ENCODE measurements at places on chromosomes 12 and 14.

DNA sequence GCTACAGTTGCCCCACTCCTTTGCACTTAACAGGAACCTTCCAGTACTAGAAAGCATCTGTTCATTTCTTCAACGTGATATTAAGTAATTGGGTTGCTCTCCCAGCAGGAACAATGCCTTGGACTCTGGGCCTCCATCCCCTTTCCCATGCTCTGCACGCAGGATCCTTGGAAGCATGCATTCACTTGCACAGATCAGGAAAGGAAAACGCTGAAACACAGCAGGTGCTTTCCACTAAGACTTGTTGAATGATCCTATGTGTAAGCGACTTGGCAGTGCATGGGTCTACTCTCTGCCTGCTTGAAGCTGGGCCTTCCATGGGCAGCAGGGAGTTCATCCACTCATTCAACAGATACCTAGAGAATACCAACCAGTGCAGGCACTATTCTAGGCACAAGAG, 2.3 kb downstream of the LTBP2 start:
- no peak for DNase-seq

- no peak for DNase-seq
These were observed 175.8 kb downstream of the ETV6 start for GRCh38 chr12:11825278-11825677.

DNA sequence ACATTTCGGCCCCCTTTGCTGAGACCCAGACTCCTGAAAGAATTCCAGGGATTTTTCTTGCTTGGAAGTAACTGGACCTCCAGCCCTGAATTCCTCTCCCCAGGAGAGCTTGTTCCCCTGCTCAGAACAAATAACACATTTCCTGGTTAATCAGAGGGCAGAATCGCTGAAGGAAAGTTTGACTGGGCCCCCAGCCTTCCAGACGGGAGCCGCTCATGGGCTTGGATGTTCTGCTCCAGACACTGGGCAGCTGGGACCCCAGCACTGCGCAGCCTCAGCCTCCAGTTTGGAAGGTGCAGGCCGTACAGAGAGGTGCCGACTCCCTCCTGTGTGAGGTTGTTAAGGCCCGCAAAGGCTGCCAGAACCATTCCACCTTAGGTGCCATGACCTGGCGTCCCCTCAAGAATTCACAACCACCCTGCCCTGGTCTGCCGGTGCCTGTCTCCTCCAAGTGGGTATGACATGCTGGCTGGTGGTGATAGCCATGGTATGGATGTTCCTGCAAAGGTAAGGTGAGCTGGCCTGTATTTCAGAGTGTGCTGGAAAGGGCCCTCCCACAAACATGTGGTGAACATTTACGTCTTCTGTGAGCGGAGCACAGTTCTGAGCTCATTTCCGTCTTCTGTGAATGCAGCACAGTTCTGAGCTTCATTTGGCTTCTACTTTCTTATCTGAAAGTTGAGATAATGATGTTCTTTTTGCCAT, 5.1 kb upstream of the LTBP2 start:
- no peak for DNase-seq

DNA sequence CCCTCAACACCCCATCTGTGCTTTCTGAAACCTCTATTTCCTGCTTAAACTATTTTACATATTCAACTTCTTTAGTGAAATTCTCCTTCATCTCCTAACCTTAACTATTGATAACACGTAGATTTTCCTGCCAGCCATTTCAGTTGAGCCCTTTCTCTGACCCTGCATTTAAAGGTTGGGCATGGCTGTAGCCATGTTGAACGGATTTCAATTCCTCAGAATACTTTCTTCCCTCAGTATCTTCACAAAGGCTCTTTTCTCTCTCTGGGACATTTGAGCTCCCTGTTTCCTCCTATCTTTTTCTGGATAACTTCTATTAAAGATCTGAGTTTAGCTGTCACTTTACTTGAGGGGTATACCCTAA, 1.2 kb downstream of the PPHLN1 start:
- no peak for DNase-seq

DNA sequence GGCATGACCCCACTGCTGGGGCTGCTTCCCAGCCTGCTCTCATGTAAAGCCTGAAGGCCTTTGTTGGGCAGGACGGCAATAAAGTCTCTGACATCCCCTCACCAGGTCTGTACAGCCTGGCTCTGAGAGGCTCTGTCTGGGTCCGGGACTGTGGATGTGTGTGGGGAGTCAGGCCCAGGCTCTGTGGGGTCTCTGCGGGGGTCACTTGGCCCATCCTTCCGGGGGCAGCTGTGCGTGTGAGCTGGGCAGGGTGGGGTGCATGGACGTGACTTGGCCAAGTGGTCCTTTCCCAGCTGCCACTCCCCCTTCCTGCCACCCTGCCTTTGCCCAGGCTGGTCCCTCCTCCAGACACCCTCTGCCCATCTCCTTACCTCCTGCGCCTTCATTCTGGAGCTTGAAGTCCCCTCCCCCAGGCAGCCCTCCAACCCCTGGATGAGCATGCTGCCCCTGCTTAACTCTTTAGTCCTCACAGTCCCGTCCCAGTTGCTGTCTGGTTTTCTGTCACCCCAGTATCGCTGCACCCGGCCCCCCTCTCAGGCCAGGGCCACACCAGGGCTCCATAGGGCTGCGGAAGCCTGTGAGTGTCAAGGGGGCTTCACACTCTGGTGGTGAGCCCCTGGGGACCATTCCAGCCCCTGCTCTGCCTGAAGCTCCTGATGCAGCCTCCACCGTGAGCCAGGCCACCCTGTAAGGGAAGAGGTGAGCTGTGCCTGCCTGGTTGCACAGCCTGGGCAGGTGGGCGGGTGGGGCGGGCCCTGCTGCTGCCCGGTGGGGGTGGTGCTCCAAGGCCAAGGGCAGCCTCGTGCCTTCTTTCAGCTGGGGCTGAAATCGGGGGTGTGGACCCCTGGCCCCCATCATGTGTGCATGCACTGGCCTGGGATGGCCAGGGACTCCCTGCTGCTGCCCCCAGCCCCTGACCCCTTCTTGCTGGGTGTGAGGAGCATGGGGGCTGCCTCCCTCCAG, 25.5 kb upstream of the KIF26A start:
- DNase-seq: no peak

DNA sequence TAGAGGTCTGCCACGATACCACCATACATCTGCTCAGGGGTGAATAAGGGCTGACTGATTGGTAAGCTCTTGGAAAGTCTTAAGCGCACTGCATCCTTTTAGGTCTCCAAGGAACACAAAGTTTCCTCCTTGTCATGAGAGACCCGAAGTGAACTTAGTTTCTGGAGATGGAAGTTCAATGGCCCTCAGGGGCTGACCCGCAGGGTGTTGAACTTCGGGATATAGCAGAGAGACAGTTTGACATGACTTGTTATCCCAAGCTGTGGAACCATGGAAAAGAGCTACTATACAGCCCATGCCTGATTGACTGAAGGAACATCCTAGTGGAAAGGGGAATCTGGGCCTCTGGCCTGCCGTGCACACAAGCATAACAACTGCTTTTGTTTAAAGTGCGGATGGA, 26.9 kb upstream of the CPNE8 start:
- no peak for DNase-seq

DNA sequence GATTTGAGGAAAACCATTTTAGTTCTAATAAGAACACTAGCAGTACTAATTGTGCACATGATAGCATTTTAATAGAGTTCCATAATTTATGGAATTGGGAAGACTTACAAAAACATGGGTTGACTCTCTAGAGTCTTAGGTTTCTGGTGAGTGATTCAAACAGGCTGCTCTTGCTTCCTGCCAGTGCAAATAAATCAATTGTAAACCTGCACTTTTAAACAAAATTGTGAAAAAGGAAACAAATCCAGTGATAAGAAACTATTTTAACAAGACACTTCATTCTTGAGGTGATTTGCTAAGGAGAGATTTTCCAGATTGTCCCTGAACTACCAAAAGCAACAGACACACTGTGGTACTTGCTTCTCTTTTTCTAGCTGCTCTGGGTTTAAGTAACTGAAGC, 112.2 kb downstream of the CACNA1C start:
- no peak for DNase-seq

DNA sequence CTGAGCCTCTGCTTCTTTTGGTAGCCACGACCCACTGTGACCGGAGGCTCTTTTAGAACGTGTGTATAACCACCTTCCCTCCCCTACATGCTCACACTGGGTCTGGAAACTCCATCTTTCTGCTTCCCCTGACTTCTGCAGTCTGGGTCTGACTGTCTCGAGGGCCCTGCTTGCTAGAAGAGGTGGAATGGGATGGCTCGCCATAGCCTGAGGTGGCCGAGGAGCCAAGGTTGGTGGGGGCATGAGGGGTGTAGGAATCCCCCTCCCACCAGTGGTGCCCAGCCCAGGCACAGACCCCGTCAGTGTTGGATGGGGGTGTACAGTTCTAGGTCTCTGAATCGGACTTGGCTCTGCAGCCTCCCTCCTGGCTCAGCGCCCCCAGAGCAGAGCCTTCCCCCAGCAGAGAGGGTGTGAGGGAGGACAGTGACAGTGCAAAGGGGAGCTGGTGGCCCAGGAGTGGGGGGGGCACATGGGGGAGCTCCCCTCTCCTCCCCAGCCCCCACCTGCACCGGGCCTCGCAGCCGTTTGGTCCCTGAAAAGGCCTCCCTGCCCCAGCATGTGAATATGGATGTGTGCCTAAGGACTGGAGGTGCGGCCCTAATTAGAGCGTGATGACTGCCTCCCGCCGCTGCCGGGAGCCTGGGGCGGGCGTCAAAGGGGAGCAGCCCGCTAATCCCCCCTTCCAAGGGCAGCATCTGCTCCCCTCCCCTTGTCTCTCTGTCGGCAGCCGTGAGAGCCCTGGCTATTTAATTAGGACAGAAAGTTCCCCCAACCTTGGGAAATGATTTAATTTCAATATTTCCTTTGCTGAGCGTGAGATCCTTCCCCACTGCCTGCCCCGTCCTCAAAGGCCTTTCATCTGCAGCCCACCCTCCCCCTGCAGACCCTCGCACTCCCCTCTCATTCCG, 196.2 kb upstream of the C14orf180 start:
- no peak for DNase-seq

- DNase-seq: peak; percentile 41
These were observed 244.2 kb upstream of the OR4E1 start for GRCh38 chr14:21917699-21918436.

- no peak for DNase-seq
These were observed 56.2 kb downstream of the SSPN start for GRCh38 chr12:26251600-26251999.

GRCh38 chr12:79451978-79452377, 238.8 kb downstream of the PAWR start:
- no peak for DNase-seq

GRCh38 chr14:76726551-76726970, 34.7 kb upstream of the VASH1 start:
- no peak for DNase-seq

- no peak for DNase-seq
These were observed 382.3 kb downstream of the KCNH5 start for GRCh38 chr14:62662811-62663455.

GRCh38 chr12:113245695-113246477, 24.6 kb downstream of the TPCN1 start:
- DNase-seq: no peak

- no peak for DNase-seq
These were observed at the start of gene PLEKHD1 for GRCh38 chr14:69484444-69485314. Gene PLEKHD1, plus strand, starts transcription at chr14:69484728. Its CDS starts 238 bp downstream, at chr14:69484966.

GRCh38 chr12:114163771-114164170, 197.6 kb upstream of the RBM19 start:
- DNase-seq: no peak

DNA sequence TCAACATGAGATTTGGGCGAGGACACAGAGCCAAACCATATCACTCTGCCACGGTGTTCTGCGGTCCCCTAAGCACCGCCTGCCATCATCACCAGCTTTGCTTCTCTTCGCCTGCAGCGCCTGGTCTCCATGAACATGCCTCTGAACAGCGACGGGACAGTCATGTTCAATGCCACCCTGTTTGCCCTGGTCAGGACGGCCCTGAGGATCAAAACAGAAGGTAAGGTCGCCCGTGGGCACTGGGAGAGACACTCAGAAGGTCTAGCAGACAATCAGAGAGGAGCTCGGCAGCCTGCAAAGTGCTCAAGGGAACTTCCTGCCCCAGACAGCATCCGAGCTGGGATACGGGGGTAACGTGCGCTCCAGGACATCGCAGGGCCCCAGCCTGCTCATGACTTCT, 126.0 kb upstream of the FKBP4 start:
- DNase-seq: no peak

DNA sequence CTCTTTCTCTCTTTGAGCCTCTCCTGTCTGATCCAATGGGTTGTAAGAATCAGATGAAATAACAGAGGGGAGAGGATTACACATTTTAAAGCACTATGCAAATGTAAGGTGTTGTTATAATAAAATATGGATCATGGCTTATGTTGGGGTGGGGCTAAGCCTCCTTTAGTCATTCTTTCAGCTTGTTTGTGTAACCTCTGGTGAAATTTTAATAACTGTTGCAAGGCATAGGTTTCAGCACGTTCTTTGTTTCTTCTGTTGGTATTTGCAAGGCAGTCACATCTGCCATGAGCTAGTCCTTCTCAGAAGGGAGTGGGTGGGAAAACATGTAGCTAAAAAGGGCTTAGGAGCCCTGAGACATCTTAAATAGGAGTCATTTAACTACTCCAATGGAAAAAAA, 74.8 kb upstream of the FRMD6 start:
- no peak for DNase-seq

DNA sequence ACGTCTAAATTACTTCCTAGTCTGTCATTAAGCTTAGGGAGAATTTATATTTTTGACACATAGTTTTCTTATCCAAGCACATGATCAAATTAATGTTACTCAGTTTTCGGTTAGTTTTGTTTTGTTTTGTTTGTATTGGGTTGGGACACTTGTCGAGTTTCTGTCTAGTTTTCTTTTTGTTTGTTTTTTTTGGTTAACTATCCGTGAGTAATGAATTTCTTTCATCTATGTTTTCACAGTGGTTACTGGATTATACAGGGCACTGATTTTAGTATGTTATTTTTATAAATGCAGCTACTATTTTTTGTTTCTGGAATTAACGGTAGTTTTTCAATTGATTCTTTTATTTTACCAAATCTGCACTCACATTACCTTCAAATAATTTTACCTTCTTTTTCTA, 2.7 kb downstream of the KLRF1 start:
- DNase-seq: no peak

GRCh38 chr14:31059152-31059924, 33.2 kb upstream of the STRN3 start:
- no peak for DNase-seq

- DNase-seq: no peak
These were observed 13.3 kb downstream of the GPR135 start for GRCh38 chr14:59451849-59452248.

- DNase-seq: no peak
These were observed 9.7 kb downstream of the NFATC4 start for GRCh38 chr14:24377657-24378056.
